Neuronal stem cell (in vitro differentiated cells): ENCODE measurements at places on chromosomes 7 and 10.

DNA sequence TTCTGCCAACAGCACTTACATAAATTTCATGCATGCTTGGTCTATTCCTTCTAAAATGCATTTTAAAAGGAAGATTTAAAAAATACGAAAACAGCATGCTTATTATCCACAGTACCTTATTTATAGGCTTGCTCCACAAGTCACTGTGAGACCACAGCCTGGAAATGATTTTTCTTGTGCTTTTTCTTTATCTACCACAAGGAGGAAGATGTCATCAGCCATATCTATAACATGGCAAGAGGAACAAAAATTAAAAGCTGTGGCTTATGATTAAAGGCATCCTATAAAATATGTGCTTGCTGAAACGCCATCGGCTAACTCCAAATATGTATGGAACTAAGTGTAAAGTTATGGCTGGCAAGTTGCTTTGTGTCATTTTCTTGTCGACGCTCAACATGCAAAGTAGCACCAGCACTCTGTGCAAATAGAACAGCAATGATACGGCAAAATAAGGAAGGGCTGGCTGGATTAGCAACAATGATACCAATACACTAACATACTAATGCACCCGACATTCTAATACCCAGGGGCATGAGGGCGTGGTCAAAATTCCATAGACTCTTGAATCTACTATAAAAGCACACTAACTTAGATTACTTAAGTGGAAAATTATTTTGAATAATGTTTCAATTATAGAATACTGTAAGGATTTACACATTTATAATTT is 41.2 kb upstream of the AKR1E2 start:
- DNase-seq = no peak

DNA sequence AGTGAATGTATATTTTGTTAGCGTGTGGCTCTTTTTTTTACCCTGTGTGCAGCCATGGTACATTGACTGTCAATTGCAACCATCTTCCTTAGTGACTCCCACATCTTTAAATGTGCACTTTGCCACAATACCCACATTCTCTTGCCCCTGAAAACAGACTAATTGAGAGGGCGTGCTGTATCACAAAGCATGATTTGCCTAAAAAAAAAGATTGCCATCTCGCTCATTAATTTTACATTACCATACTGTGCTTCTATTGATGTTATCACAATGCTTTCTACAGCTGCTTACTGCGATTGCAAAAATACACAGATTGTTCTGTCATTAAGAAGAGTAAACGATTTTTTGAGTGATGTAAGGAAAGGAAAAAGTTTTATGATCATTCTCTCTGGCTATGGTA is 613.1 kb upstream of the NRP1 start:
- no peak for DNase-seq

- no peak for DNase-seq
Observed at GRCh38 chr7:108086546-108086945, 43.6 kb downstream of the LAMB4 start.

DNA sequence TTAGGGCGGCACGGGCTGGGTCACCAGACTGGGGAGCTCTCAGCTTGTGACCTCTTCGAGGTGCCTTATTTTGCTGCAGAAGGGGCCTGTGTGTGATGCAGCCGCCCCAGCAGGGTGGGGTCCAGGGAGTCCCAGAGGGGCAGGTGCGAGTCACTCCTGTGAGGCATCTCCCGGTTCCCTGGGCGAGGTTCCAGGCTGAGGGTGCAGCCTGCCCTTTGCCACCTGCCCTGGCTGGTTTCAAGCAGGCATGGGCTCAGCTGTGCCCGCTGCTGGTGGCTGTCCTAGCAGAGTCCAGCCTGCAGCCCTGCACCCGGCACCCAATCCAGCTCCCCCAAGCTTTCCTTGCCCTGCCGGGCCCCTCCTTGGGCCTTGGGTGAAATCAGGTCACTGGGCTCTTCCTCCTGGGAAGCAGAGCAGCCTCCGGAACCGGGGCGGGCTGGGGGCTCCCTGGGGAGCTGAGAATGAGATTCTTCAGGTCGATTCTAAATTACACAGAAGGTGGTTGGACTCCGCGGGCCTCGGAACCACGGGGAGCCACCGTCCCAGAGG is 64.8 kb downstream of the PWWP2B start:
- no peak for DNase-seq

DNA sequence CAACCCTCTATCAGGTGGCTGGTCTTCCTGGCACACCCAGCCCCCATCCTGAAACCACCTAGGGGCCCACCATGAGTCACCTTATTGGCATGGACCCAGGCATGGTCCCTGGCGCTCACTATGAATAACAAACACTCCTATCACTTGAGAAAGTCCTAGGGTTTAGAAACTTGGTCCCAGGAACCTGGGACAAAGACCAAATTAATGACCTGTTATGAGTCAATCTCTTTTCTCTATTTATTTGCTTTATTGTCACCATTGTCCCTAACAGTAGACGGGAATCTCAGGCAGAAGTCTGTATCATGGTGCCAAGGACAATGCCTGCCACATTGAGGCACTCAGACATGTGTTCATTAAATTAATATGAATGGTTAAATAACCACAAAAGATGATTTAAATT is 599.6 kb upstream of the C7orf33 start:
- DNase-seq = no peak

DNA sequence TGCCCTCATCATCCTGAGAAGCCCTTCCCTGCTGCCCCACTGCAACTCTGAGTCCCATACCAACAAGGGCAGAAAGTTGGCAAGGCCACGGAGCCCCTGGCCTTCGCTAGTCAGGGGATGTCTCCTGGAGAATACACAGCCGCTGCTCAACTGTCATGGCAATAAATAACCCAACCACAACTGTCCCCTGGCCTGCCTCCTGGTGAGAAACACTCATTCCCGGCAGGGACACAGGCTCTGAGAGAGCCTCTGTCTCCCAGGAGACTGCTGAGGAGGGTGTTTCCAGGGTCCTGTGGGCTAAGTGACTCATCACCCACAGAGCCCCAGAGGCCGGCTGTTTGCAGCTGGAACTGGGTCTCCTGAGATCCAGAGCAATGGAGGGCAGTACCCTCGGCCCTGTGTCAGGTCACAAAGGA is 354.1 kb downstream of the TNS3 start:
- DNase-seq = no peak

DNA sequence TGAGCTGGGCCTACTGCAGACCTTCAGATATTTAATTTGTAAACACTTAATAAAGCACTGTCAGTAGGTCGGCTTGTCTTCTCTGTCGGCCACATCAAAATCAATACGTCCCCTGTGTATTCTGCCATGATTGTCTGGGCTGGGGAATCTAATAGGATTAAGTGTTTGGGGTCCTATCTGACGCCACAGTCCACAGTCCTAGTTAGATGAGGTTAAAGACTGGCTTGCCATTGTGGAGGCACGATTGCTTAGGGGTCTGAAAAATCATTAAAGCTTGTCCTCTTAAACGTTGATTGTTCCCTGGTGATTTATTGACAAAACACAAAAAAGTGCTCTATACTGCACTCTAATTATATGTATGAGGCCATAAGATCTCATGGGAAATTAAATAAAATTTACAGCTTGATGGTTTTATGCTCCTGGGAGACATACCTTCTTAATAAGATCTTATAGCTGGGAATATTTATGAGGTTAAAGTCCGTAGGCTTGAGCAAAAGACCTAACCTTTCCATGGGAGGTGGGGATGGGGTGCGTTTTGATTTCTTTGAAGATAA is 650.3 kb upstream of the GALNT17 start:
- no peak for DNase-seq

DNA sequence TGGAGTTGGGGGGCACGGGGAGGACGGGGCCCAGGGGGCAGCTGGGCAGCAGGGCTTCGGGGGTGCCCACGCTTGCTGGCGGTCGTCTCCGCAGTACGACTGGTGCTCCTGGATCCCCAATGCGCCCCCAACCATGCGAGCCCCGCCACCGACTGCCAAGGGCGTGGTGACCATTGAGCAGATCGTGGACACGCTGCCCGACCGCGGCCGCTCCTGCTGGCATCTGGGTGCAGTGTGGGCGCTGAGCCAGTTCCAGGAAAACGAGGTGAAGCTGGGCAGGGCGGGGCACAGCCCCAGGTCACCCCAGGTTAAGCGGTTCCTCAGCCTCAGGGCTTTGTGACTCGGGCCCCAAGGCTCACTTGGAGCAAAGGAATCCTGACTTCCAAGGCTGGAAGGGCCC is 70.0 kb downstream of the ALOX5 start:
- DNase-seq = no peak

GRCh38 chr7:51827631-51828030 is 511.0 kb upstream of the COBL start:
- no peak for DNase-seq
